ENCODE measurements at places on chromosomes 7 and 10.

DNA sequence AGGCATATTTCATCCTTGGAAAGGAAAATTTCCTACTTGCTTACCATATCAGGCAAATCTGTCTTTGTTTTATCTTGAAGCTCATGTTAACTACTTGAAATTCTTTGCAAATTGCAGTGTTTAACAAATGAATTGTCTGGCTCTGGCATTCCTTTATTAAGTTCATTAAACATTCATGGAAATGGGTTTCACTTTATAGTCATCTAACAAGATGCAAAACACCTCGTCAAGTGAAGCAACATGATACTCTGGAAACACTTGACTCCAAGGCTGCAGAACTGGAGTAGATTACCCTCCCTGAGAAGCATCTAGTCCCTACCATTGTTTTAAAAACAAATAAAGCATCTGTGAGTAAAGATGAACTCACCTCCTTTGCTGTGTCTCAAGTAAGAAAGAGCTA lies 1086.9 kb downstream of the NRG3 start:
- DNase-seq: no peak

DNA sequence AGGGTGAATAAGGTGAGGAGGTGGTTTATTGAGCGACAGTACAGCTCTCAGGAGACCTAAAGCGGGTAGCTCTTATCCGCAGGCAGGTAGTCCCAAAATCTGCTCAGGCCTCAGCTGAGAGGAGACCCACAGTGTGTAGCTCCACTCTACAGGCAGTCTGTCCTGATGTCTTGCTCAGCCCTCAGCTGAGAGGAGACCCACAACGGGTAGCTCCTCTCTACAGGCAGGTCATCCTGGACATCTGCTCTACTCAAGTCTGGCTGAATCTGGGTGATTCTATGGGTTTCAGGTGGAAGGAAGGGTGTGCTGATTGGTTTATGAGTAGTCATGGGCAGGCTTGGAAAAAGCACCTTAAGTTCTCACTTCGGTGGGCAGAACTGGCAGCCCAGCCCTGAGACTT lies 55.6 kb upstream of the ABCB5 start:
- DNase-seq: no peak

GRCh38 chr7:106858618-106859532 lies 6.2 kb upstream of the PIK3CG start:
- DNase-seq: no peak

DNA sequence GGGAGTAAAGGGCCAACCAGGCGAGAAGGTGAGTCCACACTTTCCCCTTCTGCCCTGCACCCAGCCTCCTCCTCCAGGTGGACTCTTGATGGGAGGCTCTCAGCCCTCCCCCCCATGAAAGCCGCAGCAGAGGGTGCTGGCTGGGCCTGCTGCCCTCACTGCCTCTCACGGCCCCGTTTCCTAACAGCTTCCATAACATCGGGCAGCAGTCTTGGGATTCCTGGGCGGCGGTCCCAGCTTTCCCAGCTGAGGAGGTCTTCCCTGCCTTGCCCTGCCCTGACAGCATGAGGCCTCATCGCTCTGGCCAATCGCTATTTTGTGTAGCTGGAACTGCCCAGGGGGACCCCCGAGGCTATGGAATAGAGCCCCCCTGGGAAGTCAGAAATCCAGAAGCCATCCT lies 76.3 kb downstream of the COL13A1 start:
- no peak for DNase-seq

DNA sequence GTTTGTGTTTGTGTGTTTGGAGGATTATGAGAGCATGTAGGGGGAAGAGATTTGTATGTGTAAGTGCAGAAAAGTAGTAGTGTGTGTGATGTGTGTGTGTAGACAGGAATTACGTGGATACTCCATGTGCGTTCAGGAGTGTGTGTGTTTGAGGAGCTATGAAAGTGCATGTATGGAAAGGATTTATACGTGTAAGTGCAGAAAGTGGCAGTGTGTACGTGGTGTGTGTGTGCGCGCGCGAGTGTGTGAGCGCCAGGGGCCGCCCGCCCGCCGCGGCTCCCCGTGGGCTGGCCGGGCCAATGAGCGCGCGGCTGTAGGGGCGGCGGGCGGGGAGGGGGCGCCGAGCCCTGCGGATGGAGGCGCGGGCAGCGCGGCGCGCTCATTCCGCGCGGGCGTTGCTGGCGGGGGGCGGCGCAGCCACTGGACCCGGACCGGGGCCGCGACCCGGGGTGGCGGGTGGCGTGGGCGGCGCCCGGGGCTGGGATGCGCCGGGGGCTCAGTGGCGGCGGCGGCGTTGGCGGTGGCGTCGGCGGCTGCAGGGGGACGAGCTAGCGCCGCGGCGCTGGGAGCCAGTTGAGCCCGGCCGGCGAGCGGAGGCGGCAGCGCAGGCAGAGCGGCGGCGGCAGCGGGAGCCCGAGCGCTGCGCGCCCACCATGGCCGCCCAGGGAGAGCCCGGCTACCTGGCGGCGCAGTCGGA lies at the start of gene BICC1:
TSS of gene BICC1 (plus strand) at position 382 of the 697 bp plus-strand sequence. CDS start at position 654, 272 bp downstream.
- DNase-seq: no peak

- no peak for DNase-seq
These were observed 94.1 kb downstream of the NRG3 start for GRCh38 chr10:81969136-81969535.

- no peak for DNase-seq
These were observed at the start of gene CYP26A1 for GRCh38 chr10:93073539-93074146. CYP26A1 (plus strand) TSS chr10:93073893; CDS start chr10:93073935, 42 bp downstream.

- DNase-seq: no peak
These were observed 109.1 kb upstream of the GDF10 start for GRCh38 chr10:47190802-47191450.

DNA sequence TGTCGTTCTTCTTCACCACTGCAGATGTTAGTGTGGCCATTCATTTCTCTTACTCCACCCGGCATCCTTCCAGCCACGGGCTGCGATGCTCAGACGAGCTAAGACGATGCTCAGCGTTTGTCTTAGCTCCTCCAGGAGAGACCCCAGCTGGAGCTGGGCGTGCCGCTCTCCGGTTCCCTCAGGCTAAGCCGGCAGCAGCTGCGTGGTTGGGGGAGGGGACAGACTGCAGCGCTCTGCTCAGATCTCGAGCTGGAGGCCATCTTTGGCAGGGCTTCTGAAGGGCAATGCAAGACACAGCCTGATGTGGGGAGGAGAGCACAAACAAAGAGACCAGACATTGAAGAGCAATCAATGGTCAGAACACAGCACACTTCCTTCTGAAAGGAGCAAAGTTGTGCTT lies 4.8 kb downstream of the INA start:
- no peak for DNase-seq

DNA sequence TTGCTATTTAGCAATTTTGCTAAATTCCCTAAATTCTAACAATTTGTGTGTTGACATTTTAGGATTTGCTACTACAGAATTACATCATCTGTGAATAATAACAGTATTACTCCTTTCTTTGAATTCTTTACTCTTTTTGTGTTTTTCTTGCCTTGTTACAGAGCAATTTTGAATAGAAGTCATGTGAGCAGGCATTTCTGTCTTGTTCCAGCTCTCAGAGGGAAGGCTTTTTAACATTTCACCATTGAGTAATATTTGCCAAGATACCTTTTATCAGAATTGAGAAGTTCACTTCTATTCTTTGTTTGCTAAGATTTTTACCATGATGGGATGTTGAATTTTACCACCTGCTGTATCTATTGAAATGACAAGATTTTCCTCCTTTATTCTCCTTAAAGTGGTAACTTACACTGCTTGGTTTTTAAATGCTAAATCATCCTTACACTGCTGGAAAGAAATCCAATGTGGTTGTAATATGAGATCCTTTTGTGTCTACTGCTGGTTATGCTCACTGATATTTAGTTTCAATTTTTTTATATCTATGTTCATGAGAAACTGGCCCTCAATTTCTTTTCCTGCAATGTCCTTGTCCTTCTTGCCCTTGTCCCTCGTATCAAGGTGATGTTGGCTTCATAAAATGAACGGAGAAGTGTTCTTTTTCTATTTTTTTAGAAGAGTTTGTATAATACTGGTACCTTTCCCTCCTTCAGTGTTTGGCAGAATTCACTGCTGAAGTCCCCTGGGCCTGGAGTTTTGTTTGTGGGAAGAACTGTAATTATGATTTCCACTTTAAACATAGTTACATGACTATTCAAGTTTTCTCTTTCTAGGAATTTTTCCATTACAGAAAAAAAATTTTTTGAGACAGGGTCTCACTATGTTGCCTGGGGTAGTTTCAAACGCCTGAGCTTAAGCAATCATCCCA lies 50.3 kb upstream of the ATP6V0A4 start:
- DNase-seq: no peak

- no peak for DNase-seq
These were observed 28.4 kb downstream of the CDK6 start for GRCh38 chr7:92808006-92808405.

- DNase-seq: no peak
These were observed 177.2 kb downstream of the BUB3 start for GRCh38 chr10:123331438-123331837.

DNA sequence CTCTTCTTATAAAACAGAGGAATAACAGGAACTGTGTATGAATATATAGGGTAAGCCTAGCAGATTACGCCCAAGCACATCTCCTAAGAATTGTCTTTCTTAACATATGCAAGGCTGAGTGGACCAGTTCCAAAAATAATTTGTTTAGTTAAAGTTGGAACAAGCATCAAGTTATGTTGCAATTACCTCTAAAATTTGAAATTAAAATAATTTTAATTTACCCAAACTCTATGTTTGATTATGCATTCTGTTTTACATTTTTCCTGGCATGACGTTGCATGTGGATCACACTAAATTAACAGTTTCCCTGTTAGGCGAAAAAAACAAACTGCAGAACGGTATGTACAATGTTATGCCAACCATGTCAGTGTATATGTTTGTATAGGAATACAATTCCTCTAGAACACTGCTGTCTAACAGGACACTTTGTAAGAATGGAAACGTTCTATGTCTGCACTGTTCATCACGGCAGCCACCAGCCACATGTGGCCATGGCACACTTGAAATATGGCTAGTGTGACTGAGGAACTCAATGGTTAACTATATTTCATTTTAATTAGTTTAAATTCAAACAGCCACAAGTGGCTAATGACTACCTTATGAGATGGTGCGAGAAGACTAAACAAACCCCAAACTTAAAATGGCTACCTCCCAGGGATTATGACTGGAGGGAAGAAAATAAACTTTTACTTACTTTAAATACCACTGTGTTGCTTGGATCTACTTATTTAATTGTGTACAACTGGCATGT lies 281.1 kb upstream of the KLF14 start:
- DNase-seq: no peak

All from stimulated activated CD8-positive, alpha-beta memory T cell treated with anti-CD3 and anti-CD28 coated beads, Interleukin-15, amount 100 ng/mL, for 1 hour (primary cell).